ENCODE measurements at places on chromosomes 11 and 22.

- no peak for DNase-seq
Measured at GRCh38 chr22:35034963-35035362, 31.0 kb upstream of the ISX start.

DNA sequence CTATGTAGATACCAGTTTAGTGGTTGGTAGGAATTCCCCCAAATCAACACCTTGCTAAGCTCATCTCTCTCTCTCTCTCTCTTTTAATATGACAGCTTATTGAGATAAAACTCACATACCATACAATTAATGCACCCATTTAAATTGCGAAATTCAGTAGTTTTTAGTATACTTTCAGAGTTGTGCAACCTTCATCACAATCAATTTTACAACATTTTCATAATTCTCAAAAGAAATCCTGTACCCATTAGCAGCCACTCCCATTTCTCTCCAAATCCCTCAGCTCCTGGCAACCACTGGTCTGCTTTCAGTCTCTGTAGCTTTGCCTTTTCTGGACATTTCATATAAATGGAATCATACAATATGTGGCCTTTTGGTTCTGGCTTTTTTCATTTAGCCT is 13.3 kb downstream of the NNMT start:
- no peak for DNase-seq

DNA sequence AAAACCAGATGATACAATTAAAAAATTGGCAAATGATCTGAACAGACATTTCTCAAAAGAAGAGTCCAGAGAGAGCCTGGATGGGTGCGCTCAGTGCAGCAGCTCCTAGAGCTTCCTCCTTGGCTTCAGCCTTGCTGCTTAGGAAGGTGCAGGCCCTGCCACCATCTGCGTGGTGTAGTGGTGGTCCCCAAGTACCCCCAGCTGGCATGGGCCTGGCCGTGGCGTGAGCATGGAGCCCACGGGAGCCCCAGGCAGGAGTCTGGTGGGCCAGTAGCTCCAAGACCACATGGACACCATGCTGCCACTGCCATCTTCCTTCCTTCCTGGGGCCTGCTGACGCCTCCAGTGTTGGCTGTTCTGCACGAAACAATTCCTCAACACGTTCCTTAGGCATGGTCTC is 20.5 kb downstream of the THY1 start:
- DNase-seq: no peak

GRCh38 chr22:29291215-29291614 is 15.2 kb upstream of the GAS2L1 start:
- DNase-seq: no peak

DNA sequence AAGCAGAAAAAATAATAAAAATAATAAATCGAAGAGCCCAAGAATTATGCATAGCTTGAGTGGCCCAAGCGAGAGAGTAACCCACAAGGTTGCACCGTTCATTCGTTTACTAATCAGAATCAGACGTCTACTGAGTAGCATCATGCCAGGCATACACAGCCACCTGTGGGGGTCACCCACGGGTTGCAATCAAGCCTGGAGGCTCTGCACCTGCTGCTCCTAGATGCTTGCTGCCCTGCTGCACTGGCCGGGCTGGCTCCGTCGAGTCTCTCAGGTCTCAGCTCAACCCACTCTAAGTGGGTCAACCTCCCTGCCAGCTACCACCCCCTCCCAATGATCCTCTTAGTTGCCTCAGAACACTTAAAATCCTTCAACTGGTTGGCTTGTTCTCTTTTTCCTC is 2.0 kb upstream of the TESMIN start:
- no peak for DNase-seq

DNA sequence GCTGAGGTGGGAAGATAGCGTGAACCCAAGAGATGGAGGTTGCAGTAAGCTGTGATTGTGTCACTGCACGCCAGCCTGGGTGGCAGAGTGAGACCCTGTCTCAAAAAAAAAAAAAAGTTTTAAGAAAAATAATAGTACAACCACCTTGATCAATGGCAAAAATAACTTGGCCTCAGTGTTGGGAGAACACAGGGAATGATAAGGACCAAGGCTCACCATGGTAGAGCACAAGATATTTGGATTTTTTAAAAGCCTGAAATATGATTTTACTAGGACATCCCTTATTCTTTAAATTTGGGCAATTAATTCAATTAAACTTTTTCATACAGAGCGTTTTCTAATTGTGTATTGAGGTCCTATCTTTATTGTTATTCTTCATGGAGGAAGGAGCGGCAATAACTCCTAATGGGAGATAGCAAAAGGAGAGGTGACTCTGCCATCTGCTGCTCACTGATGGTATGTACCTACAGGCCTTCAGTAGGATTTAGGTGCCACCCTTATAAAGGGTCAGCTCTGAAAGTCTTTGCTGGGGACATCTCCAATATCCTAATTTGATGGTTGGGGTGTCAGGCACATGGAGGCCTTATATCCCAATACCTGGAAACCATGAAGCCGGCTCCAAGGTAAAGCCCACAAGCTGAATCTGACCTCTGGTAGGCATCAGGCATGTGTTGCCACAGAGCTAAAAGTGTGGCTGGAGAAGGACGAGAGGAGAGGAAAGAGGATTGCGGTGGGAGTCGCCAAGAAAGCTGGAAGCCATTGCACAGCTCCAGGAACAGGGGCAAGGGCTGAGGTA is 21.9 kb upstream of the POLD3 start:
- no peak for DNase-seq

- peak; percentile 92 for DNase-seq
Measured at GRCh38 chr22:37267135-37267587, 15.1 kb upstream of the CYTH4 start.

Data from activated effector memory CD4-positive, alpha-beta T cell treated with anti-CD3 and anti-CD28 coated beads, Interleukin-2, amount 50 U/mL, for 16 hours (primary cell).